CD4-positive, alpha-beta T cell treated with Interleukin-4 for 1 hour (primary cell): ENCODE measurements at places on chromosomes 5 and 9.

DNA sequence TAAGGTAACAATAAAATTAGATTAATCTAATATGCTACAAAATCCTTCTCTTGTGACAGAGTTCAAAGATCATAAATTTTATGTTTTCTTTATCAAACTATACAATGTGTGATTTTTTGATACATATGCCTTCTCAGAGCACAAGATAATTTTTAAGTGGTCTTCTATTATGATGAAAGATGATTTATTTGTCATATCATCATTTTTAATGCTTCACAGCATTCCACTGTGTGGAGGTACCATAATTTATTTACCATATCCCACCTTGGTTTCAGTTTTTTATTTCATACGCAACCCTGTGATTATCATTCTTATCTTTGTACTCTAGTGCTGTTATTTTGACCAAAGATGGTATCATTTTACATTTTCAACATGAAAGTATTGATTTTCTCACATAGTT, 41.7 kb downstream of the POLK start:
- DNase-seq = no peak

DNA sequence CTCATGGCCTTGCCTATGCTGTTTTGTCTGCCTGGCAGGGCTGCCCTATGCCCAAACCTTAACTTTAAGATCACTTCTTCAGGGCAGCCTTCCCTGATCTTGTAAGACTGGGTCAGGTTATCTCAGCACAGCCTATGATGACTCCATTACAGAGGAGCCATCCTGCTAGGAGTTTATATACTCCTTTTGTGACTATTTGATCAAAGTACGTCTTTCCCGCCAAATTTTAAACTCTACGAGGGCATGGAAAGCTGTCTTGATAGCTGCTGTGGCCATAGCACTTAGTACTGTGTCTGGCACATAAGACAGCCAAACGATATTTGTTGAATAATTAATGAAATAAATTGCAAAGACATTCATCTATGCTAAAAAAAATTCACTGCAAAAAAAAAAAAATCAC, 60.6 kb downstream of the PPP2R2B start:
- no peak for DNase-seq

DNA sequence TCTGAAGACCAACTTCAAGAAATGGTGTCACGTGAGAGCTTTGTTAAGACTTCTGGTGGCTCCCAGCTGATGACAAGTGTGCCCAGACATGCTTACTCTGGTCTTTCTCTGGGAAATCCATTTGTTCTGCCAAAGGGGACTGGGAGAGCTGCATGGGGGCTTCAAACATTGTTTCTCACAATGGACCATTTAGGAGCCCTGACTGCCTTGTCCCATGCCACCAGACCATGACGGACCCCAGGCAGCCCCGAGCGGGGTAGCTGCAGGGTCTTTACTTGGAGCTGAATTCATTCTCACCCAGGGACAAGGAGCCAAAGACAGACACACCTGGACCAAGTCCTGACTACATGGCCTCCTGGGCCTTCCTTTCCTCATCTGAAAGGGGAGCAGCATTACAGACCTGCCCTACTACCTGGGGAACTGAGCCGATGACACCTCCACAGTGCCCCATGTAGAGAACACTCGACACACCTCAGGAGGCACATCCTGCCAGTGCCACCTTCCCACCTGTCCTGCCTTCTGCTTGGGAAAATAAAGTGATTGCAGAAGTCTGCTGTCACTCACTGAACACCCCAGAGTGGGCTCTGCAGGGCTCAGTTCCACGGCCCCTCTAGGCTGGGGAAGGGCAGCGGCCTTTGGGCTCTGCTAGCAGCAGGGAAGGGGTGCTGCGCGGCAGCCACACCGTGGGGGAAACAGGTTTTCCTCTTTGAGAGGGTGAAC, 169.0 kb downstream of the DAB2IP start:
- no peak for DNase-seq

DNA sequence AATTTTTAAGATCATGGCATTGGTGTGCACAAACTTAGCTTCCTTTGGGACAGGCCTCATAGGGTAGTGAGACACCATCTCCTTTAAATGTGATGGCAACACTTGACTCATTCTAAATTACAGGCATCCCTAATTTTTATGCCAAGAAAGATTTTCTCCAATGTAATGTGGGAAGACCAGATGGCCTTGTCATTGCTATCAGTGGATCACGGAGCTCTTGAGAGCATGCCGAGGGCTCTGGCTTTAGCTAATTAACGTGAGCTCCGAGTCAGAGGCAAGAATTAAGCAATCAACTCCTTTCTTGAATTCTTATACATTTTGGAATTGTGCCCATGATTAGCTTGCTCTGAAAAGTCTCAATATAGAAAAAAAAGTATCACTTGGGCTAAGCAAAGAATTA, 215.8 kb downstream of the LRRC70 start:
- DNase-seq = no peak

- DNase-seq = no peak
Observed at GRCh38 chr5:135243556-135244285, 155.3 kb downstream of the MACROH2A1 start.

DNA sequence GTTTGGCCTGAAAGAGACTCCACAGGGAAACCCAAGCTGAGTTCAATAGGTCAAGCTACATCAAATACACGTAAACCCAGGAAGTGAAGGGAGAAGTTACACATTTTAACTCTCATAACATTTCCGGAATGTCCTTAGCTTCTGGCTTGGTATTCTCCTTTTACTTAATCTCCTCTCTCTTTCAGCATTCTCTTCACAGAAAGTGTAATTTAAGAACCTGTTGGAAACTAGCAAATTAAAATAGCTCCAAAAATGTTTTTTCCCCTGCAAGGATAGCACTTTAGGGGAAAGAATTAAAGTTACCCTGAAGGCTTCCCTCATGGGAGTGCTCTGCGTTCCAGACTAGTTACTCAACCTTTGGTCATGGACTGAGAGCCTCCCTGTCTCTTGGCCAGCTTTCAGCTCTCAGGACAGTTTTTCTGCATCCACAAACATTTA, 292.7 kb upstream of the TARS1 start:
- no peak for DNase-seq

- no peak for DNase-seq
Observed at GRCh38 chr5:136063778-136064465, 35.1 kb downstream of the TGFBI start.

- no peak for DNase-seq
Observed at GRCh38 chr9:130523921-130524320, 55.5 kb upstream of the FUBP3 start.

DNA sequence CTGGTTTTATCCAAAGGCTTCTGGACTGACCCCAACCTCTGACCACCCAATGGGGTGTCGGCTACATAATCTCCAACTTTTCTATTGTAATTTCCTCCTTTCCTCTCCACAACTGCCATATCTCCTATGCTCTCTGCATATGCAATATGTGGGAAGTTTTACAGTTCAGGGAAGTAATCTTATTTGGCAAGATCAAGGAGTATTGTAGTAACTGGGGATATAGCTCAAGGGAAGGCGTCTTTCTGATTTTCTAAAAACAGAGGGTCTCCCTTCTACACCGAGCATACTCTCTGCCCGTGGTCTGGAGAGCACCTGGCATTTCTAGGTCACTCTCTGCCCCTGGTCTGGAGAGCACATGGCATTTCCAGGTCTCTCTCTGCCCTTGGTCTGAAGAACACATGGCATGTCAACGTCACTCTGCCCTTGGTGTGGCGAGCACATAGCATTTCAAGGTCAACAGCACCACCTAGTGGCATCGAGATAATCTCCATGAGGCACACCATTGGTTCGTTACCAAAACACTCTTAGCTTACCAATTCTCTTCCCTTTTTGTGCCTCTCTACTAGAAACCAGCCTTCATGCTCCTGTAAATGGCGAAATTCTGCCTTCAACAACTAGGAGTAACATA, 616.4 kb upstream of the NUDT12 start:
- DNase-seq = no peak

GRCh38 chr5:123520677-123521247, 8.8 kb downstream of the CSNK1G3 start:
- no peak for DNase-seq

DNA sequence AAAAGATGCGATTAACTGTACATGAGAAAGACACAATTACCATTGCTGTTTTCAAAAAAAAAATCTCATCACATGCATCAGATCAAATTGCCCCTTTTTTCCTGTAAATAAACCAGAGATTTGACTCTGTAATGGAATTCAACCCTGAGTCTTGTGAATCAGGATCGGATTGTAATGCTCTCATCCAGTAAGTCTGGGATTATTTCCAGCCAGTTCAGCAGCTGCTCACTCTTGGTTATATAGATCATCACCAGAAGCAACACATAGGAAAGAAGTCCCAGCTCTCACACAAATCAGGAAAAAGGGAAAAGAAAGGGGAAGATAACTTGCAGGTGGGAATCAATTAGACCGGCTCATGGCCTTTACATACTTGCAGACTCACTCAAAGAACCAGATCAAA, 97.8 kb upstream of the SPOCK1 start:
- no peak for DNase-seq

GRCh38 chr5:59785676-59786333, 107.7 kb downstream of the PDE4D start:
- no peak for DNase-seq

DNA sequence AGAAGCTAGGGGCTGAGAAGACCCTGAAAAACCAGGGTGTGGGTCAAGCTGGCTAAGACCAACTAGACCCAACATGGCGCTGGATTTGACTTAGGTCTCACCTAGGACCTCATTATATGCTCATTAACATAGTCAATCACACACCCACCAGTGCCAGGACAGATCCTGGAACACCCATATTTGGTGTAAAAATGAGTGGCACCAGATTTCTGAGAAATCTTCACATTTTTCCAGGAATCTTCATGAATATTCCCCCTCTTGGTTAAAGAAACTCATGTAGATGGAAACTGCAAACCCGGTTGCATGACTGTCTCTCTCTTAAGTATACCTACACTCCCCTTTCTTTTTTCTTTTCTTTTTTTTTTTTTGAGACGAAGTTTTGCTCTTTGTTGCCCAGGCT, 17.9 kb upstream of the RAB14 start:
- no peak for DNase-seq

DNA sequence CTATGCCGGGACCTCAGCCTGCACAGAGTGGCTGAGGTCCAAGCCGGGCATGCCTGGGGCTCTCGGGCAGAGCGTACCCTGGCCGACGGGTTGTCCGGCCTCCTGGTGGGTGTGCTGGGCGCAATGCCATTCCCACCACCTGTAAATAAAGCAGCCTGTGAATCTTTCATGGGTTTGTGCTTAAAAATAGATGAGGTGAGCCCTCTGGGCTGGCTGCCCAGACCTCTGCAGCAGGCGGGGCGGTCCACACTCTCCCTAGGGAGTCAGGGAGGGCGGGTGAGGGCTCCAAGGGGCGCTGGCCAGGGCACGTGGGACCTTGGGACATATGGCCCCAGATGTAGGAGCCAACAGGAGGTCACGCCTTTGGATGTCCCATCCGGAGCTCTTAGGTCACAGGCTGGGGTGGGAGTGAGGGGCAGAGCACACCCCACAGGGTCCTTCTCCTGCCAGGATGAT, 3.6 kb upstream of the AGPAT2 start:
- no peak for DNase-seq

GRCh38 chr5:108730617-108731340, 16.9 kb upstream of the FER start:
- DNase-seq = no peak

- DNase-seq = no peak
Observed at GRCh38 chr5:160128632-160129031, 9.4 kb upstream of the PWWP2A start.

GRCh38 chr5:115168829-115169486, 750 bp downstream of the TRIM36 start:
- DNase-seq = peak; percentile 16

- no peak for DNase-seq
Observed at GRCh38 chr9:113558632-113559502, 95.3 kb downstream of the RGS3 start.

DNA sequence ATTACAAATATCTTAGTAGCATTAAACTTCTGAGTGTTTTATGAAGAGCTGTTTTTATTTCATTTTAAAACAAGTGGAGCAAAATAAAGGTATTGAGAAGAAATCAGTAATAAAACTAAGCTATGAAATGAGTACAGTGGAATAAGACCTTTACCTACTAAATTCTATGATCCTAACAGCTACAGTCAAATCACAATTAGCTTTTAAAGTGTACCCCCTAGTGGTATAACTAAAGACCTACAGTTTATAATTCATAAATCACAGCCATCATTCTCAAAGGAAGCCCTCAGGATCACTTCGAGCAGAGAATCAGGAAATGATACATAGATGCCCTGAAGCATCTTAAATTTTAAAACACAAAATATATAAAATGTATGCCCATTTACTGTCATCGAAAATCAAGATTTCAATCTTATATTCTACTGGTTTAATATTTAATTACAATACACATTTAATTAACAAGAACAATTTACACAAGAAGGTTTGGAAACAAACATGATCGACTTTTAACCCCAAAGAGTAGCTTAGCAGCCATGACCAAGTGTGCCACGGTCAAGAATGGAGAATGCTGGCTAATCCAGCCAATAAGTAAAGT, 12.3 kb downstream of the CCNH start:
- DNase-seq = peak; percentile 70

- no peak for DNase-seq
Observed at GRCh38 chr9:99020786-99021436, 77.2 kb downstream of the COL15A1 start.

GRCh38 chr5:32600054-32600622, 14.8 kb downstream of the SUB1 start:
- no peak for DNase-seq

DNA sequence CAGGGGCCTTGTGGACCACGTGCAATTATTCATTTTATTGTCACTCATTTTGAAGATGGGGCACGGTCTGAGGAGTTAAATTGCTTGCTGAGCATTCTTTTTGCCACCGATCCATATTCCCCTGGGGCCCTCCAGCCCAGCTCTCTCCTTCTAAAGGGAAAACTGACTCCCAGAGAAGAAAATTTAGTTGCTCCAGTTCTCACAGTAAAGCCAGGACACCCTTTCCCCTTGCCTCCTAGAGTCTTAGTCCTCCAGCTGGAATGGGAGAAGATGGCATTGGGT, 1.0 kb upstream of the PANK3 start:
- DNase-seq = no peak

DNA sequence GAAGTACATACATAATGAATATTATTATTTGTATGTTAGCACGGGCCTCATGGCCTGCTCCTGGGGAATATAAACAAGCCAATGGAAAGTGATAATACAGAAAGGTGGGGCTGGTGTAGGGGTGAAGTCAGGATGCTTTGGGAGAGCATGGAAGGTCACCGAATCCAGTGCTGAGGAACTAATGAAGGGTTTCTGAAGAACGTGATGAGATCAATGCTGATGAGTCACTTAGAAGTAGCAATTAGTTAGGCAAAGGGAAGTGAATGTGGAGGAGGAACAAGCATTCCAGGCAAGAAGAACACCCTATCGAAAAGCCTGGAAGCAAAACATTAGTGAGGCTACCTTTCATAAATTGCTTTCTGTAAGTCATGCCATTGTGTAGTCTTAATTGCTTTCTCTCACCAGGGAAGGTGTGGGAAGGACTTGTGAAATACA, 2.1 kb downstream of the ANXA1 start:
- no peak for DNase-seq

DNA sequence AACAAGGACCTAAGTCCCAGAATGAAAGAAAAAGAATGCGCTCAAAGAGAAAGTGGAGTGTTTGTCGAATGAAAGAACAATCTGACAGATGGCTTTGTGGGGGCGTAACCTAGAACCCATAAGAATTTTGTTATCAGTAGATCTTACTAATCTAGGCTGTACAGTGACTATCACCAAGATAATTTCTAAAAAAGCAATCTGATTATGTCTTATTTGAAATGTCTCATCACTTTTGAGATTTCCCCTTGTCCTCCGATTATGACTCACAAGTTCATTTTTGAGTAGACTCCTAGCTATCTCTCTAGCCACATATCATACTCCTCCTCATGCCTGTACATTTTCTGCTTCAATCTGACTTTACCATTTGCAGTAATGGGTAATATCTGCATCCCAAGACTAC, 135.6 kb upstream of the SMARCA2 start:
- no peak for DNase-seq
